ENCODE measurements at places on chromosomes 11 and 22. TPM values are rescaled to one million over a fixed set of nuclear protein-coding genes. Genes with fewer than 3 reads are reported as not detected.
A peak's percentile ranks its signal among the peaks of the same experiment; 100 is the strongest.

- DNase-seq, result no peak
These were observed 6.6 kb downstream of the DGCR2 start for GRCh38 chr22:19115628-19116027.

GRCh38 chr11:93767018-93767417, 17.1 kb upstream of the MED17 start:
- DNase-seq, result no peak

Gene NELL1
- 0.09 TPM for total RNA-seq

- peak; percentile 80 for DNase-seq
These were observed 41.0 kb downstream of the AHNAK start for GRCh38 chr11:62505440-62506091.

- no peak for DNase-seq
These were observed 47.8 kb downstream of the BTBD10 start for GRCh38 chr11:13415201-13415600.

Gene GATD1
- total RNA-seq, result 49.2 TPM

DNA sequence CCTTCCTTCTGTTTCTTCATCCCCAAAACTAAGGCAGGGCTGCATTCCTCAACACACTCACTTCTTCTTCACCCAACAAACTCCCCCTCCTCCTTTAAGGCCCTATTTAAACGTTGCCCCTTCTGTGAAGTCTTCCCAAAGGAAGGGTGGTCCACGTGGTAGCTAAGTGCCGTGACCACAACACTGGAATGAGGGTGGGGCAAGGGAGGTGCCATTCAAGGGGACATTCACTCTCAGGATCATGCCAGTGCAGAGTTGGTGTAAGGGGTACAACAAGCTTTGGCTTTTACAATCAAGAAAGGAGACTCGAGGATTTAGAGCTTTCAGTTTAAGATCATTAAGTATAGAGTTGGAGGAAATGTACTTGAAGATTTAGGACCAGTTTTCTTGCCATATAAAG, 8.0 kb upstream of the MS4A10 start:
- no peak for DNase-seq

DNA sequence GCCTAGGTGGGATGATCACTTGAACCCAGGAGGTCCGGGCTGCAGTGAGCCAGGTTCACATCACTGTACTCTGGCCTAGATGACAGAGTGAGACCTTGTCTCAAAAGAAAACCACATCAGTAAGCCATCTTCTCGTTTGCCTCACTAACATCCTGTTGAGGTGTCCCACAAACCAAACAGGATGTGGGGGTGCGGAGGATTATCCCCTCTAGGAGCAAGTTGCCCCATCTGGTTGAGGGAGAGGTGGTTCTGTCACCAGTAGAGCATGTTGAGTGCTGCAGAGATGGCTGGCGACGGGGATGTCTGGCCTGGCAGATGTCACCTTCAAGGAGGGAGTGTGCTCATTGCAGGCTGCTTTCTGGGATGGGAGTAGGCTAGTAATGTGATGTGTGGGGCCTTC, 72.4 kb downstream of the ZNRF3 start:
- no peak for DNase-seq

Gene STX3
- 133 TPM for total RNA-seq

DNA sequence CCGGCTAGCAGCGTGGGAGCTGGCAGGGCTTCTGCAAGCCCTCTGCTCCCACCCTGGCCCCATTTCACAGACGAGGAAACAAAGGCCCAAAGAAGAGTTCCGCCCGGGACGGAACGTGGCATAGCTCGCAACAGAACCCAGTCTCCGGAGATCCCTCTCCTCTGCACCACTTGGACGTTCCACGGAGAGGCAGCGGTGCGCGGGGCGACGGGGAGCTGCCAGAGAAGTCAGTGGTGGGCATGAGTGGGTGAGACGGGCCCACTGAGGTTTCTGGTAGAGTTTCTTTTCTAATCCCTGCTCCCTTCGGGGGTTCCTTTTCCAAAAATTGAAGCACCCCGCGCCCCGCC, 554 bp upstream of the NECTIN1 start:
- DNase-seq, result no peak

Gene OR8G5
- total RNA-seq, result not detected

Gene APOBEC3A
- 2.2 TPM for total RNA-seq

DNA sequence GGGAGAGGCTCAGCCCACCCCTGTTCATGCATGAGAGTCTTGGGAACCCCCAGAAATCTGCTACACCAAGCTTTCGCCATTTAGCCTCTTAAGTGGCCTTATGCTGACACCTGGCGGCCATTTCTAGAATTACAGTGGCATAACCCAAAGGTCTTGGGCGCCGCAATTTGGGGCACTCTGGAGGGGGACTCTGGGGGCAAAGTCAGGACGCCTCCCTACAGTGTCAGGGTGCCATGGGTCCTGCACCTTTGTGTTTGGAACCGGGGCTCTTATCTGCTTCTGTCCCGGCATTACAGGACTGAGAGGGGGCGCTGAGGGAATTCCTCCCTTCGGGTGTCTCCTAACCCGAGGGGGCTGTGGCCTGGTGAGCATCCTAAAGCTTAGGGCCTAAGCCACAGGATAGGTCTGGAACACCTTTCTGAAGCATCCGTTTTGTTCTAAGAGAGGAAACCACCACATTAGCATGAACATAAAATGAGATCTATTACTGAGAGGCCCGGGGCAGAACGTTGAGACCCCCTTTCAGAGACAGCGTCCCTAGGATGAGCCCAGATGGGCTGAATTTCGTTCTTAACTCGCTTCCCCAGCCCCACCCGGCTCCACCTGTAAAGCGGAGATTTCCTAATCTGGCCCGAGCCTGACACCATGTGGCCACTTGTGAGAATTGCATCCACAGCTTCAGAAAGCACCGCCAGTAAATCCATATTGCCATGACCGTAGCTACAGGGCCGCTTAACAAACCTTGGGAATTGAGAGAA, 9.3 kb downstream of the INS start:
- DNase-seq, result peak; percentile 60

Gene SLC17A6
- not detected for total RNA-seq

DNA sequence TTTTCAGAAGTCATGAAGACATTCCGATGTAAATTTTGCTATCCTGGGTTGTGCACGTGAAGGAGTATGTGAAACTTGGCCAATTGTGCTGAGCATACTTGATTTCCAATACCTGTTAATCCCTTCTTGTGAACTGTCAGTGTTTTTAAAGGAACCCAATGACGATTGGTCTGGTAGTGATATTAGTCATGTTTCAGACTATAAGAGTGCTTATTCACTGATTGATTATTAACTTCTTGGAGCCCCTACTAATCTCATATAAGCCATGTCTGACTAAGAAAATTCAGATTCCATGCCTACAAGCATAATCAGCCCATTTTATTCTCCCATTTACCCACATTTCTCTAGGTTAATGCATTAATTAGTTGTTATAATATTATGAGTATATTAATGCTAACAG, 330.8 kb upstream of the MTNR1B start:
- no peak for DNase-seq

Gene SLC37A4
- total RNA-seq, result 59.9 TPM

GRCh38 chr11:108915666-108916065, 250.8 kb downstream of the DDX10 start:
- no peak for DNase-seq

DNA sequence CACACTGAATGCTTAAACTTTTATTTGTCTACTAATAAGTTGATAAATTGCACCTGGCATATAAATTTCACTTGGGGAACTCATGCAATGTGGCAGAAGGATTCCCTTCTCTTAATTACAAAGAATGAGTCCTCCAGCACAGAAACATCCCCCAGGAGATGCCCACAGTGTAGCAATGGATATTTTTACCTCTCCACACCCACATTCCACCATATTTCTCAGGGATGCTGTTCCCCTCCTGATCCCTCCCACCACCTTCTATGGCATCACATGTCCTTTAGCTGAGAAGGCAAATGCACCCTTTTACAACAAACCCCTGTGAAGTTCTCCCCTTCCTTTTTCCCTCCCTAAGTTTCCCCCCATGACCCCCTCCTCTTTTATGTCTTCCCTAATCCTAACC, 56.1 kb upstream of the UBASH3B start:
- no peak for DNase-seq

DNA sequence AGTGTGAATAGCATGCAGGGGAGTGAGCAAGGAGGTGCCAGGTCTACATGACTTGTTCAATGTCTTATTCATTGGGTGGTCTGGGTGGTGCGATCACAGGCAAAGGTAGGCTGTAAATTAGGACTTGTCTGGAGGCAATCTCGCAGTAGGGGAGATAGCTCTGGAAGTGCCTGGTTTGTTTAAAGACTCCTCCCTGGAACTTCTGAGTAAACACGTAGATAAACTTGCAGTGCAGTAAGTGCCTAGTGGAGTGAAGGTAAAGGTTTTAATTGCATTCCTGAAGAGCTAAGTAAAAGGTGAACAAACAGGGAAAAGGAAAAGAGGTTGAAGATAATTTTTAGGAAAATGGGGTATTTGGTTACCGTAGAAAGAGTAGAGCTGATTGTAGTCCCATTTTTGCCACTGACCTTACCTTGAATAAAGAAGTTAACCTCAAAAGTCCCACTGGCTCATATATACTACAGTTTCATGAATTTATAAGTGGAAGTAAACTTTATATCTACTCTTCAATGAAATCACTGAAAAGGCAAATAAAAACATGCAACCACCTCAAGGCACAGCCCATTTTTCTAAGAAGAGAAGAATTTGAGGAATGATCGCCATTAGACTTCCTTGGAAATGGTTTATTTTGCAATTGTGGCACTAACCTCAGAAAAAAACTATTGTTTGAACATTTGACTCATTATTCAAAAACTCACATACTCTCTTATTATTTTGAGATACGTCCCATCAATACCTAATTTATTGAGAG, 44.3 kb downstream of the AASDHPPT start:
- no peak for DNase-seq

Gene RBM14
- 45.3 TPM for total RNA-seq

DNA sequence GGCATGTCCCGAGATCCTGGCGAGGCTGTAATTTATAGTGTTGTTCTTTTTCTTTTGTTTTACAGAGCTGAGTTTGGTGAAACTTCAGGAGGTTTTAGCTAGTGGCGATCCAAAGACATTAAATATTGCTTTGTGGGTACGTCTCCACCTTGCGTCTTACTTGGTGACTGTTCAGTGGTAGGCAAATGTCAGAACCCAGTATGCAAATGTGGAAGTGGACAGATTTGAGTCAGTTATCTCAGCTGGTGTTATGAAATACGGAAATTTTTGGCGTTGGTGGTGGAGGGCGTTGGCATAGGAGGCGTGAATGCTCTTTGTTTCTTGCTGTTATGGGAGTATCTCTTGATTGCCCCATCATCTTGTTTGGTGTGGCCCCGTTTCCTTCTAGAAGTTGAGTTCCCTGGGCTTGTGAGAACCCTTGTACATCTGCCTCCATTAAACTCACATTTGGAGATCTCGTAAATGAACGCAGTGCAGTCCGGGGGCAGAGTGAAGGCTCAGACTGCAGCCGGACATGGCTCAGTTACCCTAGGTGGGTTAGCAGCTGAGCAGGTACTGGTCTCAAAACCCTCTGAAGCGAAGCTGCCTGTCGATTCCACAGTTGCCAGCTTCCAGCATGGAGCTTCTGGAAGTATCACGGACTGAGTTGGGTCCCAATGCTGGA, 39.9 kb downstream of the PTPRJ start:
- DNase-seq, result no peak

GRCh38 chr11:122513328-122513727, 142.2 kb upstream of the UBASH3B start:
- no peak for DNase-seq

Gene KRTAP5-2
- total RNA-seq, result not detected

GRCh38 chr11:132881622-132882021, 650.7 kb downstream of the OPCML start:
- no peak for DNase-seq

DNA sequence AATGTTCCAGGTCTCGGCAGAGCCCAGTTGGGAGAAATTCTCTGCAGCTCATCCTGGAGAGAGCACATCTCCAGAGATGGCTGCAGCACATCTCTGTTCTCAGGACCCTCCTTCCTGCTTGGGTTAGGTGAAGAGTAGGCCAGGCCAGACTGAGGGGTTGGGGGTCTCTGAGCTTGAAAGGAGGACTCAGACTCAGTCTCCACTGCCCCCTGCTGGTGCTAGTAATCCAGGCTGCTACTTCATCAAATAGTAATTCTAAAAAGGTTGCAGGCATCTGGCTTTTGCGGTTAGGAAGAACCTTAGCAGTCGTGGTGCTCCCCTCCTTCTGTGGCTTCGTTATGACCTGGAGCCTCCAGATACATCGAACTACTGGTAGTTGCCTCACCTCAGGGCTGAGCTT, 9.7 kb downstream of the TUB start:
- no peak for DNase-seq

GRCh38 chr11:106088896-106089295, 11.4 kb downstream of the AASDHPPT start:
- DNase-seq, result no peak

Gene SYT8
- total RNA-seq, result 4.6 TPM

Gene OLFML1
- 2.6 TPM for total RNA-seq

DNA sequence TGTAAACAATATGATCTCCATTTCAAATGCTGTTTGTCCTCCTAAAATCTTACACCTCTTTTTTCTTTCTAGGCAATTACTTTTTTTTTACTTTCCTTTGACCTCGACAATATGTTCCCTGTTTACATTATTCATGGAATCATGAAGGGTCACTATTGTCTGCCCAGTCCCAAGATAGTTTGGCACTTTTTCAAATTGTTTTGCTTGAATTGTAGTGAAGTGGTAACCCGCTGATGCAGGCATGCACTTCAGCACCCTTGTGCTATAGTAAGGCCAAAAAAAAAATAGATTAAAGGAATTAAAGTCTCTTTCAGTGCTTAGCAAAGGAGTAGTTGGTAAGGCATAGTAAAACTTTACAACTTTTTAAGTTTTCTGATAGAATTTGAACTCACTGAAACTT, 90.9 kb downstream of the PAX6 start:
- DNase-seq, result no peak

Gene GRM5
- not detected for total RNA-seq

DNA sequence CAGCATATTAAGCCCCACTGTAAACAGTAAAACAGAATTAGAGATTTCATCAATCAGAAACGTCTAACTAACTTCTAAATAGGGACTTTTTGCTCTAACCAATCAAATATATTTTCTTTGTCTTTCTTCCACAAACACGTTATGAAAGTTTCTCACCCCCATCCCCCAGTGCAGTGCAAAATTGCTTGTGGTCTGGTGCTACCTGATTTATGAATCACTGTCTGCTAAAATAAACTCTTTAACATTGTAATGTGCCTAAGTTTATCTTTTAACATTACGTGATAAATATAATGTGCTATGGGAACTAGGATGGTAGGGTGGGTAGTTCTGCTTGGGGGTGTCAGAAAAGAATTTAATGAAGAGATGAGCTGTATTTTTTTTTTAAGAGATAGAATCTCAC, 47.3 kb upstream of the SLC5A1 start:
- no peak for DNase-seq

GRCh38 chr11:15780382-15780781, 576.0 kb downstream of the SOX6 start:
- DNase-seq, result no peak

Gene CRELD2
- total RNA-seq, result 53.8 TPM

Gene CALCA
- total RNA-seq, result not detected

Gene PTPMT1
- 28.9 TPM for total RNA-seq

DNA sequence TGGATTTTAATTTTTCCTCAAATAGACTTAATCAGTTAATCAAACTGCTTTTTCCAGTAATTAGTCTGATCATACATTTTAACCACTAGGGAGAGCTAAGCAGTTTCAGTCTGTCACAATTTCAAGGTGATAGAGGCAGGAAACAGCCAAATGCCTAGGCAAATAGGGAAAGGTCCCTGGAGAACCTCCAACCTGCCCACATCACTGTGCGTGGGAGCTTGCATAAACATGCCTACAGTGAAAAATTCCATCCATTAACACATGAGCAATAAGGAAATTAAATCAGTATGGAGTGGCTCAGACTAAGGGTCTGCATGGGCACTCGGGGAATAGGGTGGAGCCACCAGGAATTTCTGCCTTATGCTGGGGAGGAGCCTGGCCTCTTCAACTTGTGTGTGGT, 74.6 kb downstream of the AASDHPPT start:
- DNase-seq, result no peak

GRCh38 chr11:17972987-17973386, 39.9 kb downstream of the SERGEF start:
- DNase-seq, result peak; percentile 4

Measured in left colon (tissue), 2 donors.